ENCODE measurements at places on chromosomes 1 and 21.

- DNase-seq: no peak
Observed at GRCh38 chr1:78911956-78912880, 94.3 kb downstream of the ADGRL4 start.

- no peak for DNase-seq
Observed at GRCh38 chr1:204177133-204177532, 11.0 kb upstream of the REN start.

GRCh38 chr1:9630331-9631111 is 21.0 kb upstream of the PIK3CD start:
- DNase-seq: no peak

DNA sequence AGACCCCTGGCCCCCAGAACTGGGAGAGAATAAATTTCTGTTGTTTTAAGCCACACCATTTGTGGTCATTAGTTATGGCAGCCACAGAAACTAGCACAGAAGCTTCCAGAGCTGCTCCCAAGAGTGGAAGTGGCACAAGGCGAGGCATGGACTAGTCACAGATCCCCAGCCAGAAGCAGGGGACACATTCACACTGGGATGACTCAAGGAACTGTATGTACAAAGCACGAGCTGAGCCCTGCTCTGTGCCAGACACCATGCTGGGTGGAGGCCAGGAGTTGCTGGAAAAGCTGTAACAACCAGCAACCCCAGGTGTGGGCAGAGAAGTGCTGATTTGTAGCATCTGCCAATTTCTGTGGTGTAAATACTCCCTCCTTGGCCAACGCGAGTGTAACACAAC is 55.6 kb downstream of the TCP10L start:
- DNase-seq: no peak

DNA sequence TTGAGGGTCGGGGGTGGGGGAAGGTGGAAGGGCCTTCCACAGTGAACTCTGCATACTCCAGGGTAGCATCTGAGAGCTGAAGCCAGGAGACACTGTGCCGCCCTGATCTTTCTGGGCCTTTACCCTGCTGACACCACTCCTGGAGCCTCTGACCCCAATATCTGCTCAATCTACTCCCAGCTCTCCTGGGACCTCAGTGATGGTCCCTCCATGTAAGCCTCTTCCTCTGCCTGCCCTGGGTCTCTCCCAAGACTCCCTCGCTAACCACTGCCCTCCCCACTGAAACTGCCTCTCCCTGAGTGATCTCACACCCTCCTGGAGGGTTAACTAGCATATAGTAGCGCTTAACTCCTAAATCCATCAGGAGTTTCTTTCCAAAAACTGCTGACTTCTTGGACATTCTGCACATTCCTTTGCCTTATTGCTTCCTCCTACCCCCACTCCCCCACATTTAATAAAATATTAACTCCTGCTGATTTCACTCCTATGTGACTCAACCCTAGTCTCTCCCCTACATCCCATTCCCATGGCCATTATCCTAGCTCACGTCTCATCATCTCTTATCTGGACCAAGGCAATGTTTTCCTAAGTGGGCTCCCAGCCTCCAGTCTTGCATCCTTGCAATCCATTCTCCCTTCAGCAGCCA is 145.6 kb downstream of the HMGB4 start:
- no peak for DNase-seq

- no peak for DNase-seq
Observed at GRCh38 chr1:167784876-167785550, 63.2 kb downstream of the MPZL1 start.

GRCh38 chr1:171583591-171584201 is 38.3 kb upstream of the MYOCOS start:
- no peak for DNase-seq

- DNase-seq: no peak
Observed at GRCh38 chr1:201791051-201791778, 37.7 kb upstream of the IPO9 start.

DNA sequence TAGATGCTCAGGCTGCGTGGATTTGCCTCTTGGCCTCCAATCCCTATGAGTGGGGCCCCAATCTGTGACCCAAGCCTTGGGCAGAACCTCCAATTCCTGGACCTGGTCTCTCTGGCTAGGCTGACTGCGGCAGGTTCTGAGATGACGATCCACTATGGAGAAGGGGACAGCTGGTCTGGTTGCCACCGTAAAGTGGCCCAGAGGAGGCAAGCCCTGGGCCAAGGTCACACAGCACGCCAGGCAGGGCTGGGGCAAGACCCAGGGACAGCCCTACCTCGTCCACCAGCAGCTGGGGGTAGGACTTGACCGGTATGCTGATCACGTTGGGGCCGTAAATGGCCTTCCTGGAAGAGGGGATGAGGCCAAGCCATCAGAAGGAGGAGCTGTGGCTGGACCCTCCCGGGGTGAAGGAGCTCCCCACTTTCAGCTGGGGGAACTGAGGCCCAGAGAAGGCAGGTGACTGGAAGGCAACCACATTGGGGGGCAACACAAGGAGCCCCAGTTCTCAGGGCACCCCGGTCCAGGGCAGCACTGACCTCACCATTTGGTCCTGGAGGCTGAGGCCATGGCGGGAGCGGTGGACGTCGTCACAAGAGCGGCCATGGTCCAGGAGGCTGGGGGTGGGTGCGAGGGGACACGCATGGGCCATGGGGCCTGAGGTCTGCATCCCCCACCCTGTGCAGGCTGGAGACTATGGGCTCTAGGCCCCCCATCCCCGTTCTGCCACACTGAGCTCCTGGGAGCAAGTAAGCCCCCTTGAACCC is 9.8 kb downstream of the ATP13A2 start:
- DNase-seq: no peak

DNA sequence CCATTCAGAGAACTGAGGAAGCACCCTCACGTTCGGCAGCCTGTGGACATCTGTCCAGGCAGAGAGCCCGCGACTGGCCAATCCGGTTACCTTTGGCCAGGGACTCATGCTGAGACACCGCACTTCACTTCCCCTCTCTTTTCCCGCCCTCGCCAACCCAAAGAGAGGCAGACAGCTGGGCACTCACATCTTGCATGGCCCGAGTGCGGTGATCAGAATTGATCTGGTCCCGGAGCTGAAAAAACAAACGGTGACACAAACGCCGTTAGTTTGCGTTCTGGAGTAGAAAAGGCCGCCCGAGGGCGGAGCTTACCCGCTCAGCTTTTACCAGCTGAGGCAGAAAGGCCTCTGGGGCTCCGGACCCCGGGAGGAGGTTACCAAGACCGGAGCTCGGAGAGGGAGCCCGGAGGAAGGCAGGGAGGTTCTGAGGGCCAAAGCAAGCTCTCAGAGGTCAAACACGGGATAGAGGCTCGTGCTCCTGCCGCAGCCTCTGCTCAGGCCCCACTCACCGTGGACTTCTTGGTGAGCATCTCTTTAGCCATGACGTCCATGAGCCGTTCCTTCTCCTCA is 376 bp downstream of the SF3A3 start:
- peak; percentile 29 for DNase-seq

DNA sequence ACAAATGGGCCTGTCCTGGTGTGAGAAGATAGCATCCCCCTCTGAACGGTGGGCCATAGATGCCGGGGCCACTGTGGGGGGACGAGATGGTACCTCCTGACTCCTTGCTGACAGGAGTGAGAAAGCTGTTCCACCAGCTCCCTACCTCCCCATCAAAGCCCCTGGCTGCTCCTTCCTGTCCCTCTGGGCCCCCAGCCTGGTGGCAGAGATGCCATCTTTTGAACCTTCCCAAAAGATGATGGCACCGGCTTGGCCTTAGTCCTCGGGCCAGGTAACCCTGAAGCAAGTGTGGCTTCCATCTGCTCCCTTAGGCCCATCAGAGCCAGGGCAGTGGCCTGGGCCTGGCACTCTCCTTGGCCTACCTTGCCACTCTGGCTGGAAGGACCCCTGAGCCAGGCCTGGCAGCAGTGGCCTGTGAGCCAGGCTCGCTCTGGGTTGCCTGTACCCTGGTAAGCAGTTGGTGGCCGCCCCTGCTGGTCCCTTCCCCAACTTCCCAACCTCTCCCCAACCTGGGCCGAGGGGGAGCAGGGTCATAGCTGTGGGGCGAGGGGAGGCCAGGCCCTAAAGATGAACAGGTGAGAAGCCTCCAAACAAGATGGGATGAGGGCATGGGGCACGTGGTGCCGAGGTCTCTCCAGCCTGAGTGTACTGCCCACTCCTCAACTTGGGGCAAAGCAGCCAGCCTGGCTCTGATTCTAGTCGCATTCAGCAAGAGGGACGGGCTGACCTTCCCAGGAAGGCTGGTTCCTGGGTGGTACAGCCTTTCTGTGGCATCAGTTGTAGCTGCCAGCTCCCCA is 34.7 kb downstream of the ZBTB17 start:
- DNase-seq: no peak

DNA sequence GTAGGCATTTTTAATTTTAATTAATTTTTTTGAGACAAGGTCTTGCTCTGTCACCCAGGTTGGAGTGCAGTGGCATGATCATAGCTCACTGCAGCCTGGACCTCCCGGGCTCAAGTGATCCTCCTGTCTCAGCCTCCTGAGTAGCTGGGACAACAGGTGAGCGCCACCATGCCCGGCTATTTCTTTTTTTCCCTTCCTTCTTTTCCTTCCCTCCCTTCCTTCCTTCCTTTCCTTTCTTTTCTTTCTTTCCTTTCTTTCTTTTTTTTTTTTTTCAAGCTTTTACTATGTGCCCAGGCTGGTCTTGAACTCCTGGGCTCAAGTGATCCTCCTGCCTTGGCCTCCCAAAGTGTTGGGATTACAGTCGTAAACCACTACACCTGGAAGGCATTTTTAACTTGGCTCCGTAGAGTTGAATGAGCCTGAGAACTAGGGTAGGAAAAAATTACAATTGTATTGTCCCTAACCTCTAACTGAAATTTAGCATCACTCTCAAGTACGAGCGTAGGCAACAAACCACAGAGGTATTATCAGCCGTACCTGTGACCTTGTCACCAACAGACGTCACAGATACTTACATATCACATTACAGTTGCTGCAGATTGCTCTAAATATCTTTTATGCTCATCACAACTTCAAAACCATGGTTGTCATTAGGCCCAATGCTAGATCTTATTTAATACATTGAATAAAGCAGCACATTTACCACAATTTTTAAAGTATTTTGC is 8.0 kb downstream of the RUNX3 start:
- DNase-seq: no peak

DNA sequence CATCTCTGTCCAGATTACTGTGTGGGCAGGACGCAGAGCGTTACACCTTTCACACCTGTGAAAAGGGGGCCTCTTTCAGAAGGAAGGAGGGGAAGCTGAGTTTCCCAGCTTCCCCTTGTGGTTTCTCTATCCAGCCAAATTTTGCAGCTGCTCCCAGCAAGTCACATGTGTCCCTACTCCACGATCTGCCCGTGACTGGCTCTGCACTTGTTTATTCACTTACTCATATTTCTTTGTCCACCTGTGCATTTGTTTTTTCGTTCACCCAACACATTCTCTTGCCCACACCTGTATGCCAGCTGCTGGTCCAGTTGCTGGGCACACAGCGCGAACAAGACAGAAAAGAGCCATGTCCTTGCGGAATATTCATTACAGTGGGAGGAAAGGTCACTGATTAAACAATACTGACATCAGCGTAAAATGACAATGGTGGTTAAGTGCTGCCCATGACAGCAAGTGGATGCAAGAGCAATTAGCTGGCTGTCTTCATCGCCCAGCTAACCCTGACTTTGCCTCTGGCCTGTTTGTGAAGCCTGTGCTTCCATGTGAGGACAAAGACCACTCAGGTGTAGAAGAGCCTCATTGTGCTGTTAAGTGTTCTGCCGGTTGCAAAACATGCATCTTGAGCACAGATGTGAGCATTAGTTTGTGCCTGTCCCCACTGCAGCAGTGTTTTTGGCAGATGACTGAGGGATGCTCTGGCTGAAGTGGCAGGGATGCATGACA is 28.6 kb upstream of the NEK2 start:
- DNase-seq: no peak

DNA sequence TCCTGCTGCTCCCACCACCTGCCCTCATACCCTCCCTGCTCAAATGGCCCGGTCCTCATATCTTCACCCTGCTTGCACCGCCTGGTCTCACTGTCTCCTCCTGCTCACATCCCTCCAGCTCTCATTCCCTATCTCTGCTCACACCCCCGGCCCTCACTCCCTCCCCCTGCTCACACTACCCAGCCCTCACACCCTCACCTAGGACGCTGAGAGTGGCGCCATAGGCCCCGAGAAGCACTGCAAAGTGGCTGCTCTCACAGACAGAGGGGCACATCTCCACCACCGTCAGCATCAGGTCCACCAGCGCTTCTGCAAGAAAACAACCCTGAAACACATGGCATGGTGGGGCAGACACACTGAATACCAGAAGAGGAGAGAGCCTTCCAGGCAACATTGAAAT is 38.6 kb downstream of the MRAP start:
- no peak for DNase-seq

DNA sequence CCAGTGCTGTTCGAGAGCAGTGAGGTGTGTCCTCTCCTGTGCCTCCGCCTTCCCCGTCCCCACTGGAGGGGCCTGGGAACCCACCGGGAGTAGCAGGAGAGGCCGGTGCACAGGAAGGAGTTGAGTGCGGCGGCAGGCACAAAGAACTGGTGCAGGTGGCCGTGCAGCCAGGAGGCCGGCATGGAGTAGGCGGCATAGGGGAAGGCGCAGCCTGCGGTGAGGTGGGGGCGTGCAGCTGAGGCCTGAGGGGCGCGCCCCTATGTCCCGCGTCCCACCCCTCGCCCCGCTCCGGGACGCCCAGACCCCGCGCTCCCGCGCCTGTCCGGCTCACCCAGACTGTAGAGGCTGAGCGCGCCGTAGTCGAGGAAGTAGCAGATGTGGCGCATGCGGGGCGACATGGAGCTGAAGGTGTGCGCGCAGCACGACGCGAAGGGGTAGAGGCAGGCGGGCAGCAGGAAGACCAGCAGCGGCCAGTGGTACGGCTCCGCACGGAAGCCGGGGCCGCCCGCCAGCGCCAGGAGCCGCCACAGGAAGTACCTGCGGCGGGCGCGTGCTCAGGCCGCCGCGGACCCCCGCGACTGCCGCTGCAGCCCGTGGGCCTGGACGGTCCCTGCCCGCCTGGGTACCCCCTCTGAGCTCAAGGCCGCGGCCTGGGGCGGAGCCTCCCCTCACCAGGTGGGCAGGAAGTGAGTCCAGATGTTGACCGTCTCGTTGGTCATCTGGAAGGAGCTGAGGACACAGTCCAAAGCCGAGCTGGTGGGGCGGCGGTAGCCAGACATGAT is 2.2 kb downstream of the PAQR6 start:
- no peak for DNase-seq

GRCh38 chr1:185468626-185469025 is 151.6 kb upstream of the IVNS1ABP start:
- DNase-seq: no peak

GRCh38 chr1:40664791-40665190 is 691 bp downstream of the RIMS3 start:
- no peak for DNase-seq

DNA sequence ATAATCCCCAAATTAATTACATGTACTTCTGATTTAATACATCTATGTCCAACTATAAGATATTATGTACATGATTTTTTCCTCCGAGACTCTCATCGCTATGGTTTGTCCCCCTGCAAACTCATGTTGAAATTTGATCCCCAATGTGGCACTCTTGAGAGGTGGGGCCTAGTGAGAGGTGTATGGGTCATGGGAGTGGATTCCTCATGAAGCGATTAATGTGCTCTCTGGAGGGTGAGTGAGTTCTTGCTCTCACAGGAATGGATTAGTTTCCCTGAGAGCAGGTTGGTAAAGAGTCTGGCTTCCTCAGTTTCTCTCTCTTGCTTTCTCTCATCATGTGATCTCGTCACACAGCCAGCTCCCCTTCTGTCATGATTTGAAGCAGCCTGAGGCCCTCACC is 16.1 kb downstream of the HSF2BP start:
- no peak for DNase-seq

GRCh38 chr1:241849345-241849695 is 1.3 kb downstream of the EXO1 start:
- no peak for DNase-seq
